ENCODE measurements at places on chromosomes 2 and 18.

- peak; percentile 25 for DNase-seq
Observed at GRCh38 chr2:217166241-217166850, 306.5 kb upstream of the TNP1 start.

DNA sequence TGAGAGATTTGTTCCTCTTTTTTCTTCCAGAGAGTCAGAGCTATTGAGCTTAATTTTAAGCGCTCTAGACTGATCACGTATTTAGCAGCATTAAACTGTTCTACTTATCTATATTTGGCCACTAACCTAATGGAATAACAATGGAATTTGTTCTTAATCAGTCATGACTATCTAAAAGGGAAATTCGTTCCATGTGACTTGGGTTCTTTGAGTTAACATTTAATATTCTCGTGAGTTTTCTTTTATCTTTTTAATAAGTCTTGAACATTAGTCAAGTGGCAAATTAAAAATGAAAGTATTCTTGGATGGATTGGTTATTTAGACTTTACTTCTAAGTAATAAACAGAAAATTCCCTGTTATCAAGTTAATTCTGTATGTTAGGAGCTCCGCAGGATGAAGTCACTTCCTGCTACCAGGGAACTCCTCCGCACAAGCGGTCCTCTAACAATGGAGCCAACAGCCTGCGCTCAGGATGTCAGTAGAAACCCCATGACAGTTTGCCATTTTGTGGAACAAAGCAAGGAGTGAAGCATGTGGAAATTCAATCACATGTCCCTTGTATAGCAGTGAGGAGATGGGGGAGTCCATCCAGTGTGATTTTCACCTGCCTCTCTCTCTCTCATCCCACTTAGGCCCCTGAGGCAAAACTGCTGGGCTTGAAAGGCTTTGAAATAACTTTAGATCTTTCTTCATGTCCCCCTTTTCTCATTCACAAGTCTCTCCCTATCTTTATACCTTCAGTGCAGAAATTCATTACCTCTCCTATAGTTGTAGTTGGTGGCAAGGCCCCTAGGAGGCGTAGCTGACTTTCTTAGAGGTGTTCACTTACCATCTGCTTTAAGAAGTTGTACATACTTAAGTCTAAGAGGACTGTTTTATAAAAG lies 138.1 kb downstream of the WDR7 start:
- DNase-seq = peak; percentile 26

DNA sequence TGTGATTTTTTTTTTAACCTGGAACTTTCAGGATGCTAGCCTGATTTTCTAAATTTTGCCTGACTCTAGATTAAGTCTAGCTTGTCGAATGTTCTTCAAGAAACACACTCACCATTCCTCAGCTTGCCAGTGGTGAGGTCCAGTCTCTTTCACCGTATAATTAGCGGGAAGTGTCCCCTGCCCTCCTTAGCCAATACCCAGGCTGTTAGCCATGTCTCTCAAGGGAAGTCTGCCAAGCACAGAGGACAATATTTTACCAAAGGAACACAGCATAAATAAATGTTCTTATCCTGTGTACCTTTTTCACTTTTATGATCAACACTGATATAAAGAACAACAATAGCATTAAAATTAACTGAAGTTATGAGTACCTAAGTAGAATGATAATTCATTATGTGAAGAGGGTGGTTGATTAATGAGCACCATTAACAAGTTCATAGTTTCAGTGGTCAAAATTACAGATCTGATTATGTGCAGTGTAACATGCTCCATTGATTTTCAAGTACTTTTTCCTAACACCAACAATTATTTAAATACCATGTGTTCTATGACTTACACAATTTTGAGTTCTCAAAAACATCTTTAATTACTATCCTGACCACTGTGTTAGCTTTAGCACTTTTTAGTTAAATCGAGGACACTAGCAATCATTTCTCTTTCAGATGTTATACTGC lies 445.8 kb upstream of the RAB12 start:
- DNase-seq = no peak

DNA sequence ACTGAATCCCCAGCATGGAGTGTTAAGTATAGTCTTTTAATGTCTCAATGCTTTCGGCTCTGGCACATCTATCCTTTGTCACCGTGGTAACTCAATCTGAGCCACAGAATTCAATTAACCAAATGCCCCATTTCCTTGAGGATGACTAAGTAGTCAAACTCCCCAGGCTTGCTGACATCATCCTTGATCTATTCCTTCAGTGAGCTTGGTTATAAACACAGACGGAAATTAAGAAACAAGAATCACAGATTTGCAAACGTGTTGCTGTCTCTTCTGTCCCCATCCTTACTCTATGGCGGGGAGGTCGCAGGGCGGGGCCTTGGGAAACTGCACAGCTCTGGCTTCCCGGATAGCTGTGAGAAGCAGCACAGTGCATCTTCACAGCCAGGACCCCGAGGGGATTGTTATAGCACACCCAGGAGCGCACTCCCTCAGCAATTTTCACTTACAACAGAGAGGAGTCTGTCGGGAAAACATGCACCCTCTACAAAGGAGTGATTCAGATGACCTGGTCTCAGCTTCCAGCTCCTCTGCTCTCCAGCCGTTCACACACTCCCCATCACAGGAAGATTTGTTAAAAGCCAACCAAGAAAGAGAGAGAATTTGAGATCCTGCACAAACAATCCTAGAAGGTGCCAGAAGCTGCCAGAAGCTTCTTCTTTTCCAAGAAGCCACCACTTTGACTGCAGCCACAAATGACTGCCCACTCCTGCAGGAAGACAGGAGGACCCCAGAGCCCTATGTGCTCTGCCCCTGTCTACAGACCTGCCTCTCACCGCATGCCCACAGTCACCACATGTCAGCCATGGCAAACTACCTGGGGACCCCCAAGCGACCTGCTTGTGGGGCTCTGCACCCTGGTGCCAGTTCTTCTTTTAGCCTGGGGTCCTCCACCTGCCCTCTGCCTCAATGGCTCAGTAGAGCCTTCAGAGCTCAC lies 44.9 kb upstream of the YWHAQ start:
- DNase-seq = peak; percentile 19

DNA sequence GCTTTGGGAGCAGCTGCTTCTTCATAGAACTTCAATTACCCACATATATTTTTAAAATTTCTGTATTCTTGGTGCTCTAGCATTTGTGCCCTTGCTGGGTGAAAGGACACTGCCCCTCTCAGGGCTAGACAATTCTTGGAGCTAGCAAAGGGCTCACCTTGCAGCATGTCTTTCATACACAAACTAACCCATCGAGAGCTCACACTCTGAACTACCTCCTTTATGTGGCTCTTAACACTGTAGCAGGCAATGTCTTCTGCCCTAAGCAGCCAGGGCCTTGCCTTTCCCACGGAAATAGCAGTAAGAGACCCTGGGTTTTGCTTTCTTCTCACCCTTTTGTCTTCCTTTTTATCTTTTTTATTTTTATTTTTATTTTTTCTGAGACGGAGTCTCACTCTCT lies 234.0 kb downstream of the ACTR3 start:
- DNase-seq = no peak

DNA sequence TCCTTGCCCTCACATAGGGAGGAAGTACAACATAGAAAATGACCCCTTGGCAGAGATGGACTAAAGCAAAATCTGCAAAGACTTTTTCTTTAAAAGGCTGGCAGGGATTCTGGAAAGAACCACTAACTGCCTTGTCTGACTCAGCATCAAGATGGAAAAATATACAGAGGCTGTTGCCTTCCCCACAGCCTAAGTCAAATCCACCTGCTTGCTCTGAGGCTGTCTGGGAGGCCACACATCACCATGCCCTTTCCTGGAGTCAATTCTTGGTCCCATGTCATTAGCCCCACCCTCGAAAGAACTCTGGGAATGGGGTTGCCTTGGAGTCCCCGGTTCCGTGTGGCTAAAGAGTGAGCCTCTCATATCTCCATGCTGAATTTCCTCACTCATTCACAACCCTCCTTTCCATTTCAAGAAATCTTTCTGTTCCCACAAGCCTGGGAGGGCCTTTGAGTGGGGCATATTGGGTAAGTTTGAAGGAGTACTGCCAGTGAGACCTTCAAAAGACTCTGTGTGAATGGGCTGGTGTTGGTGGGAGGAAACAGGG lies 39.4 kb downstream of the BMP10 start:
- no peak for DNase-seq

DNA sequence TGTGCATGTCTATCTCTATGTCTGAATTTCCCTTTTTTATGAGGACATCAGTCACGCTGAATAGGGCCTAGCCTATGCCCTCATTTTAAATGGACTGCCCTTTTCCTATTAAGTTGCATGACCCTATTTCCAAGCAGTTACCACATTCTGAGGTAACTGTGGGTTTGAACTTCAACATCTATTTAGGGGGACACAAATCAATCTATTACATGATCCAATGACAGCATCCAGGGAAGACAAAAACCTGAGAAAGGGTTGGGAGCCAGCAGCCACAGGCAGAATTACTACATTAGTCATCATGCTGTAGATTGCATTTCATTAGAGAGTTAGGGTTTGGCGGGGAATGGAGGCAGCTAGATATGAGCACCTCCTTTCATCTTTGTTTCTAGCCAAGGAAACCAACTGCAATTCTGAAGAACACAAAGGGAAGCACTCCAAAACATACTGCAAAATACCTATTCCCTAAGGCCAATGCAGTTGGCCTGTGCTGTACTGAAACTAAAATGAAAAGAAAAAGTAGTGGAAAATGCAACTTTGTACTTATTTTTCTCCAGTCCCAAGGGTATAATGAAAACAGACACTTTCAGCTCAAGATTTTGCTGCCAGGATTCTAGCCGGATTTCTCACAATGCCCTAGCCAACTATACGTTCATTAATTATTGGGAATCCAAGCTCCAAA lies 40.4 kb upstream of the C1D start:
- no peak for DNase-seq

DNA sequence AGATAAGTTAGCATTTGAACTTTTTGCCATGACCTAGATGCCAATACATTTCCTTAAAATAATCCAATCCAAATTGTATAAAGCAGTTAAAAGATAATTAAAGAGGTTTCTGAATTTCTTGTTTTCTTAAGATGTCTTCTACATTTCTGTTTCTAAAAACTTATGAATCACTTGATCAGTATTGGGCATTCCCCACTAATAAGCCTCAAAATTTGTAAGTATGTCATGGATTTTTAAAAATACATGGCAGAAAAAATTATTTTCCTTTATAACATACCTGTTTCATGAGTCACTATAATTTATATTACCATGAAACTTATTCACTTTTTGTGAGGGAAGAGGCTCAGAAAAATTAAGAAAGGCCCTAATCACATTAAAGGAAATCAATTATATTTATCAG lies 90.3 kb upstream of the TFPI start:
- DNase-seq = no peak

DNA sequence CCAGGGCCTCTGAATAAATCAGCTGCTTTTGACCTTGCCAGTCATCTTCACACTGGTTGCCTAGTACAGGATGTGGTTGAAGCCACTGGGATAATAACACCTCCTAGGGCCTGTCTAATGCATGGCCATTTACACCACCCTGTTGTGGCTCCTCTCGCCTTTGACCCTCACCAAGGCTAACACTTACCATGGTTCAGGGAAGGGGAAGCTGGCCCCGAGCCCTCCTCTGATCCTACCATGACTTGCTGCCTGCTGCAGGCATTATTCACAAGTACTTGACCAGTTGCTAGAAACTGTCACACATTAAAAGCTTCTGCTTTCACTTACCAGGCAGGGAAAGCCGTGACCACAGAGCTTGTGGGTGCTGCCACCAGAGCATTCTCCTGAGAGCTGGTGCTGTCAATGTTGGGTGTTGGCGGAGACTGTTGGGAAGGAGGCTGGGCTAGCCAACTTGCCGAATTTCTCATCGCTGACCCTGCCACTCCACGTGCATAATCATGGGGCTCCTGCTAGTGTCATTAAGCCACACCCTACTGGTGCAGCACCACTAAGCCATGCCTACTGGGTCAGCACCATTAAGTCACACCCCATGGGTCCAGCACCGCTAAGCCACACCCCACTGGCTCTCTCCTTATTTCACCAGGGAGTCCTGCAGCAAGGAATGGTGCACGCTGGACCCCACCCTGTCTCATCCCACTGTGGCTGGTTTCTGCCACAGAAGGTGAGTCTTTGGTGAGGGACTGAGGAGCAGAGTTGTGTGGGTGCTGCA lies 47.0 kb upstream of the TTC39C start:
- DNase-seq = no peak

DNA sequence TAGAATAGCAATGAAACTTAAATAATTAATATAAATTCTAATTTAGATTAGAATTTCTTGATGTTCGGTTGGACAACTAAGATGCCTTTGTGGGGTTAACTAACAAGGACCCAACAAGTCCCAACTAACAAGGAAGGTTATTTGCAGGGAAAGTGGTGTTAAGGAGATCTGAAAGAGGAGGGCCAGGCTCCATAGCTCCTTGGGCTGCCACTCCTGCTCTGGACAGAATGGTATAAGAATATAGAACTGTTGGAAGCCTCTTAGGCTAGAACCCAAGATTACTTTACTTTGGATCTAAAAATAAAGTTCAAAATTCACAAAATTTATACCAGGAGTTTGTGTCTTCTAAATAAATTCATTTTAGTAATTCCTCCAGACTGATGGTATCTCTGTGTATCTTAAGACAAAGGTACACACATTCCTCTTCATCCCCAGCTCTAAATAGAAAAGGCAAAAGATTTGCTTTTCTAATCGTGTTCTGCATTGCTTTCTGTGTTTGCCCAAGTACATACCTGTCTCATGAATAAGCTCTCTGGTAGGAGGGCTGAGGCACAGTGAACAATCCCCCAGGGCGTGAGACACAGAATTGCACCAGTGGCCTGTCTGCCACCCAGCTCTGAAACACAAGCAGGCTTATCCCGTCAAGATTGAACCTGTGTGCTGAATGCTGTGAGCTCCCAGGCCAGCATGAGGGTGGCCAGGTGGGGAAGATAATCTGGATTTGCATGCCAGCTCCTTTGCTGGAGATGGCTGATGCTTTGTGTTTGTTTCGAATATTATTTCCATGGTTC lies 176.0 kb downstream of the ACKR3 start:
- DNase-seq = peak; percentile 77

DNA sequence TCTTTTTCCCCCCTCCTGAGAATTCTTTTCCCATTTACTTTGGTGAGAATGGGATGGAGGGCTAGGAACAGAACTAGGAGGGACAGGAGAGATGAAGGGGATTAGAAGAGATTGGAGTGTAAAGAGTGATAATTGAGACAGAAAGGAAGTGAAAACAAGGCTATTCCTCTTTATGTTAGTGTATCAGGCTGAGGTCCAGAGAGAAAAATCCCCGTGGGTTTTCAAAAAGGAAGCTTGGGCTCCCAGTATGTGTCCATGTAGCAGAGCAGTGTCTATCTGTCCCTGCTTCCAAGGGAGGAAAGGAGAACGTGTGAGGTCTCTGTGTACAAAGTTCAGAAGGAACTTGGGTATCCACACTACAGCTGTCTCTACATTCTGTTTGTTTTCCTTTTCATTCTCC lies 59.9 kb upstream of the KCNE4 start:
- no peak for DNase-seq

All from Calu3 (cell line).